ENCODE measurements at places on chromosomes 2 and 18.

DNA sequence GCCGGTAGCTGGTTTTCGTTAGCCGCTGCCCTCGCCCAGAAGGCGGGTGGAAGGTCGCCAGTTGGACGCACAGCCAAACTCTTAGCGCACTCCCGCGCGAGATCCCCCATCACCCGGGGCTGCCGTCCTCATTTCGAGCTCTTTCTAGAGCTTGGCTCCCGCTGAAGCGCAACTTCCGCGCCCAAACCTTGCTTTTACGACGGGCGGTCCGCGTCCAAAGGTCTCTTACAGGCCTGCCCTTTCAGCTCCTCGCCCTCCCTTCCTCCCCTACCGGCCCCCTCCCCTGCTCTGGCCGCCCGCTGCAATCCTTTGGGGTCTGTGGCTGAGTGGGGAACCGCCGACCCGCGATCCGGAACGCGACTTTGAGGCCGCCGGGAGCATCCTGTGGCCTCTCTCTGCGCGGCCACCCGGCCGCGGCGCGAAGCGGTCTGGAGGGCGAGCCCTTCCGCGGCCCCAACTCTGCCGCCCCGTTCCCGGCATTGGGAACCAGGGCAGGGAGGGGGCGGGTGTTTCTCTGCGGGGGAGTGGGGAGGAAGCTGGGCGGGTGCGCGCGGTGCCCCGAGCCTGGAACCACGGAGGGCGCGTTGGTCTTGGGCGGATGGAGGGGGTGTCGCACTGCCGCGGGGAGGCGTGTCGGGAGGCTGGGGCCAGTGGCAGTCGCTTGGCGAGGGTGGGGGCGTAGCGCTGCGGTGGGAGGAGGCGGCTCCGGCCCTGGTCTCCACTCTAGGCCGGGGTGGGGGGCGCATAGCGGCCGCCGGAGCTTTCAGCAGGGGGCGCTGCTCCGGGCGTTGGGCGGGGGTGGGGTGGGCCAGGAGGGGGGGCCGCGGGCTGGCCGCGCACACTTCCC lies at the start of gene GDF7:
GDF7 (plus strand) TSS at position 841 of the 847 bp plus-strand sequence. CDS start 96 bp downstream, outside the sequence.
- no peak for DNase-seq

DNA sequence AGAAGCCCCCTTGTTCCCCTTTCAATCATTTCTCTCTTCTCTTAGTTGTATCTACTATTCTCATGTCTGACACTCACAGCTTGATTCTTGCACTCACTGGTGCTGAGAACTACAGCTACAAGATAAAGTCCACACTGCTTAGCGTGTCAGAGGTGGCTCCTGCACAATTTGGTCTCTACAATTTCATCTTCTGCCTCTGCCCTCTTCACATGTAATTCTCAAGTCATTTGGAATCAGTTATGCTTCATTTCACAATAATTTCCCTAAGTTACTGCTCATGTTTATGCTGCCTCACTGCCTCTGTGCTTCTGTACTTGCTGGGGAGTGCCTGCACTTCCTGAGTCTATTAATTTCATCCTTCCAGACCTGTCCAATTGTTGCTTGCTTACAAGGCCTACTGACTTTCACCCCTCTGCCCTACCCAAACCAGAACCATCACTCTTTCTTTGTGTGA lies 11.6 kb upstream of the NAB1 start:
- no peak for DNase-seq

DNA sequence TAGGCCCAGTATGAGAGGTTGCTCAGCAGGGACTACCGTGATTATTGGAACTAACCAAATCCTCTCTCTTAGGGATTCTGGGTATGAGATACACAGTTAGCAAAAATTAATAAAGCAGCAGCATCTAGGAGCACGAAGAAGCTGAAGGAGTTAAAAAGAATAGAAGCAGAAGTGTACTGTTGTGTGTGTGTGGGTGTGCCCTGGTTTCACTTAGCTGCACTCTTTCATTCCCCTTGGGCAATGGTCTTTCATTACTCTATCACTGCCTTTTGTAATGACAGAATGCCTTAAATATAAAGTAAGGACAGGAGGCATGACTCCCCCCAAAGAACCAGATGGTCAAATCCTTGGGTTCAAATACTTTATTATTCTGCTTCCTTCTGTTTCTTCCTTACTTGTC lies 115.9 kb upstream of the CD302 start:
- DNase-seq: no peak

DNA sequence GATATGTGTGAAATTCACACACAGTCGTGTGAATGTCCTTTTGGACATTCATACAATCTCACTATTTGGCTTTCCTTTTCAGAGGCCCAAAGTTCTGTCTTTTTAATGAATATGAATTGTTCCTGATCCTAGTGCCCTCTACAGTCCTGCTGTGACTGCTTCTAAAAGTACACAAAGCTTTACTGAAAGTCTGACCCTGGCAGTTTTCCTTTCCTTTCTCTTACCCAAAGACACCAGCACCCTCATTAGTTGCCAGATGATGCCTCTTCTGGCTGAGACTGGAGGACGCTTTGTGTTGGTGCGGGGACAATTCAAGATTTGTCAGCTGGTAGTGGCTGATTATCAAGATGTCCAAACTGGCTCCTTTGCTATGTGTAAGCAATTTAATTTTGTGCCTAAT lies 81.8 kb upstream of the CDCA7 start:
- DNase-seq: no peak

DNA sequence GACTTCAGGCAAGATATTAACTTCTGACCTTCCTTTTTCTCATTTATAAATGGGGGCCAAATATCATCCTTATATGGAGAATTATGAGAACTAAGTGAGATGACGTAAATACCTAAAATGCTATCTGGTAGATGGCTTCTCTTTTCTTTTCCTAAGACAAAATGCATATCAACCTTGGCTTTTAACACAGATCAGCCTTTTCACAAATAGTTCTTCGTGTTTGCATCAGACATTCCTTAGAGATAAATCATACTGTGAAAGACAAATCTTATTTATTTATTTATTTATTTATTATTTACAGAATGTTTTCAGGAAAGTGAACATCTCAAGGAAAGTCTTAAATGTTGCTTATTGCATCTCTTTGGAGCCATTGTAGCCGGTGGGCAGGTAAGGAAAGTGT lies 62.8 kb downstream of the NBEAL1 start:
- DNase-seq: no peak

GRCh38 chr2:126808929-126809328 lies 89.8 kb upstream of the TEX51 start:
- DNase-seq: no peak

DNA sequence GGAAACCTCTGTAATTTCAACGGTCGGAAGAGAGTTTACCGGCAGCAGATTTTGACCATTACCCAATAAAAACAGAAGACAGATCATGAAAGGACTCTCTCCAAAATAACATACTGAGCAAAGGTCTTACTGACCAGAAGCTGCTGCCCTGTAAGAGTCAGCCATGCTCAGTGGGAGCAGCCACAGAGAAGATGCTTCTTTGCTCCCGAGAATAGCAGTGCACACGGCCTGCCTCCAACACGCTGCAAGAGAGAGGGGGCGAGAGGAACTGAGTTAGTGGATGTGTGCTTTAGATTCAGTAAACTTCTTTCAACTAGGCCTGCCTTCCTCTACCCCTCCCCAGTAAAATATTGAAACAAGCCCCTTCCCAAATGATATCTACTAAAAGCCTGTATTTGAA lies 103.7 kb downstream of the NCK2 start:
- no peak for DNase-seq

- DNase-seq: no peak
Observed at GRCh38 chr2:235287375-235287733, 206.5 kb upstream of the AGAP1 start.

DNA sequence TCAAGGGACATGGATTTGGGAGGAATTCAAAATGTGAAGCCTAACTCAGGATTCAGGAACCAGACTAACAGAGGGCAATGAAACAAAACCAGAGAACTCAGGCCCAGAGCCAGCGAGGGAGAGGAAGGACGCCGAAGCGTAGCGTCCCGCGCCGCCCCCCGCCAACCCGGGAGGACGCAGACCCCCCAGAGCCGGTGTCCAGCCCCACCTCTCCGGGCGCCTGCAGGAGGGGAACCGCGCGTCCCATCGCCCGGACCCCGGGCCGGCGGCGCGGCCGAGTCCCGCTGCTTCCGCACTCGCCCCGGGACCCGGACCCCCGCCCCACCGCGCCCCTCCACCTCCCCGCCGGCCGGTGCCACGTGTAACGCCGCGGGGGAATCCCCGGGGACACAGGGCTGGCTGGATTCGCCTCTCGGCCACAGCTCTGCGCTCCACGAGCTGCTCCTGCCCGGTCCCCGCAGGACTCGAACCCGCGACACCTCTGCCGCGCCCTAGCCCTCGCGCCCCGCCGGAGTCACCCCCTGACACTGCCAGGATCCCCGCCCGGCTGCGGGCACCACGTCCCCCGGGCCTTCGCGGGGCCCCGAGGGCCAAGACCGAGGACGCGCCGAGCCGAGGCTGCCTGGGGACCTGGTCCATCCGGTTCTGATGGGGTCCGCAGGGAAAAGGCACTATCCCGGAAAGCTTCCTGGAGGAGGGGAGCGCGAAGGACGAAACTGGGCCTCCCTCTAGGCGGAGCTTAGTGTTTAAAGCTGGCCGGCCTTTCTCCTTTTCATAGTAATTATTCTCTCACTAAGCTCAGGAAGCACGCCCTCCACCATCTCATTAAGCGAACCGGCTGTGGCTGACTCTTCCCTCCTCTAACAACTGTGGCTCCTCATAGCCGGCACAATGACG lies 40.4 kb upstream of the FAM124B start:
- DNase-seq: peak; percentile 38

DNA sequence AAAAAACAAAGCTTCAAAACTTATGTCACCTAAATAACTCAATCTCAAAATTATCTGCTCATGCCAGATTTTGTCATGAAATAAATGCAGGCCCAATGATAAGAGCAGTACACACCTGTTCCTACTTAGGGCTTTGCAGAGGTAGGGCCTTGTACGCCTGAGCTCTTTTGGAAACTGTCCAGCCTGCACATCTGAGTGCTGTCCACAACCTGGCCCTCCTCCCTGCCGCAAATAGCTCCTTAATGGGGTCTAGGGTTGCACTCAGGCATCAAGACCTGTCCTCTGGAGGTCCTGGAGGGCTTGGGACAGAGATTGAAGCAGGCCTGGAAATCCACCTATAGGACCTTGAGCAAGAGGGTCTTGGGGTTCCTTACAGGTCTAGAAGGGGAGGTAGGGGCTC lies 115.4 kb upstream of the CCDC195 start:
- DNase-seq: no peak

DNA sequence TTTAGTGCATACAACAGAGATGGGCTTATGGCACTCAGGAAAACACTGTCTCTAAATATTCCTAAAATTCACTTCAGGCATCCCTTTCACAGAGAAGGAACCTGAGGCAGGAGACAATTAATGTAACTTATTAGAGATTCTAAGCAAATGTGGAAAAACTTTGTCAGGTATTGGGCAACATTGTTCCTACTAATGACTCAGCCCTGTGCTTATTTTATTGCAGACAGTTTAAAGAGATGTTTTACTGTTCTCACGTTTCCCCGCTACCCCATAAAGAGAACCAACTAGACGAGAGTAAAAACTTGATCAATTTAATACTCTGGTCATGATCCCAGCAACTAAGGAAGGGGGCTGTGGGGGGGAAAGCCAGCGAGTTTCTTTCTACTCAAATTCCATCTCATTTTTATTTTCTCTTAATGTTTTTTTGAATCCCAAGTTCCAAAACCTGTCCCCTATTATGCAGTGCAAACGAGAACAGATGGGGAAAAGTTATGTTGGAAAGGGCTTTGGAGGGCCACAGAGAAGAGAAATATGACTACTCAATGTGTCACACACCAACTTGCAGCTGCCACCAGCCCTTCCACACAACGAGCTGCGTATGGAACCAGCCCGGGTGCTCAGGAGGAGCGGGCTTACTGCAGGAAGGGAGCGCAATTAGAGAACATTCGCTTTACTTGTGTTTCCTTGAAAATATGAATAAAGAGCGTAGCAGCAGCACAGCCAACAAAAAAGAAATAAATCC lies 18.7 kb upstream of the ACVR1 start:
- no peak for DNase-seq

GRCh38 chr2:97698530-97698929 lies 14.8 kb upstream of the ZAP70 start:
- no peak for DNase-seq

DNA sequence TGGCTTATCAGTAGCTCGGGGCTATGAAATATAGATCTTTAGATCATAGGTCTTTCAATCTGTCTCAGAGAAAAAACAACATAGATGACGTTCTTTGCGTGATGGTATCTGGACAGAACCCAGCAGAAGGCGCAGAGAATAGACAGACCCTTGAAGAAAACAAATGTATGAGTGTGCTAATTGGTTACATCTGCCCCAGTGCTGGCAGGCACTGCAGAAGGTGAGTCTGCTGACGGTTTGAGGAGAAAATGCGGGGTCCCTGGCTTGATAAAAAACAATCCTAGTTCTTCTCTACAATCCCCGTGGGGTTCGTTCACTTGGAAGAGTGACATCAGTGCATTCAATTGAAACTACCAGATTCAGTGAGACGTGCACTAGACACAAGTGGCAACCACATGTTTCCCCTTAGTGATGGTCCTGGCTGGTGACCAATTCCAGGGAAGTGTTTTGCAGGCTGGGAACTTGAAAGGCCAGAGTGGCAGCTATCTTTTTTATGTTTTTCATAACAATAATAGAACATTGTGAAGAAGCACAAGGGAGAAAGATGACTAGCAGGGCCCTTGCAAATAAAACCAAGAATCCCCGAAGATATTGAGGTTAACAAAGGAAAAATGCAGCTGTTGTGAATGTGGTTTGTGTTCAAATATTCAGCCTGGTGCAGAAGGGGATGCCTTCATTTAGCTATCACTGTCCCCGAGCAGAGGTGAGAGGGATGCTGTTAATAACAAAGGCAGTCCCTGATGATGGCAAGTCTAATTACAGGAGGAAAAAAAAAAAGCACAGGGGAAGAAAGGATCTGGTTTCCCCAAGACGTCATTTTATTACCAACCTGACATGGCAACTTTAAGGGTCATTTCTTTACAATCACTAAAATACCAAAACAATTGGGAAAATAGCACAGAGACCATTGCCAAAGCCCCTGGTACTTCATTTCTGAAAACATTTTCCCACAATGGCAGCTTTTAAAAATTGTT lies 337.6 kb upstream of the FIGN start:
- no peak for DNase-seq

DNA sequence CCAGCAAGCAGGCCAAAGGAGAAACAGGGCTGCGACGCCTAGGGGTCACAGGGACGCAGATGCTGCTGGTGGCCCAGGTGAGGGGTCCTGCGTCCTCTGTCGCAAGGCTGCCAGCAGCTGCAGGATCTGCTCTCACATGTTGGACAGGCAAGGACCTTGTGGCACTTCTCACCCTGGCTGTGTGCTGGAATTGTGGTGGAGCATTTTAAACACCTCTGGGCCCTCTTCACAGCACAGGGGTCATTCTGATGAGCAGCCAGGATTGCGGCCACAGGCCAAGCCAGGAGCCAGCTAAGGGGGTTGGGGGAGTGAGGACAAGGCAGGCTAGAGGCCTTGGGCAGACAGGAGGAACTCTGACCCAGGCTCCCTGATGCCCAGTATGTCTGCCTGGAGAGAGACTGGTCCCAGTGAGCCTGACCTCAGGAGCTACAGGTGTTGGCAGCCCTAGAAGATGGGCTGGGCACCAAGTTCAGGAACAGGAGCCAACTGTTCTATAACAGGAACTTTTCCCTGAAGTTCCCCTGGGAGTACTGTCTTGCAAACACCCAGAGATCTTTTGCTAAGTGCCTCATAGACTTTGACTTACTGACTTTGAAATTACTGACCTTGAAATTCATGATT lies 40.2 kb downstream of the EFR3B start:
- DNase-seq: no peak

GRCh38 chr2:72788756-72789155 lies 37.1 kb downstream of the EXOC6B start:
- DNase-seq: no peak

- DNase-seq: no peak
Observed at GRCh38 chr2:239303711-239304532, 96.9 kb downstream of the HDAC4 start.

Data from activated T-cell treated with anti-CD3 and anti-CD28 coated beads, Interleukin-2, amount 50 U/mL, for 24 hours (primary cell).